ENCODE measurements at places on chromosomes 2 and 18.

DNA sequence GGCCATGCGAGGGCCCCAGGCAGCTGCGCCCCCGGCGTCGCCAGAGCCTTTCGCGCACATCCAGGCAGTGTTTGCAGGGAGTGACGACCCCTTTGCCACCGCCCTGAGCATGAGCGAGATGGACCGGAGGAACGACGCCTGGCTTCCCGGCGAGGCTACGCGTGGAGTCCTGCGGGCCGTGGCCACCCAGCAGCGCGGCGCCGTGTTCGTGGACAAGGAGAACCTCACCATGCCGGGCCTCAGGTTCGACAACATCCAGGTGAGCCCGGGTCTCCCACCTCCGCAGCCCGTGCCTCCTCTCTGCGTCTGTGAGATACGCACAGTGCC, 8.9 kb downstream of the TRAPPC12 start:
- H3K27ac ChIP-seq = no peak overlapping the region

- H3K27ac ChIP-seq = peak overlapping the region; percentile 85
- peaks cover 14% of the 10 kb centered on the region for H3K36me3 ChIP-seq
- H3K4me3 ChIP-seq = peak overlapping the region; percentile 31
- peaks cover 18% of the 10 kb centered on the region for H3K4me1 ChIP-seq
- H3K27me3 ChIP-seq = no peaks in the 10 kb centered on the region
- no peak for DNase-seq
These were observed 14.5 kb downstream of the CLIP4 start for GRCh38 chr2:29129586-29130281.

DNA sequence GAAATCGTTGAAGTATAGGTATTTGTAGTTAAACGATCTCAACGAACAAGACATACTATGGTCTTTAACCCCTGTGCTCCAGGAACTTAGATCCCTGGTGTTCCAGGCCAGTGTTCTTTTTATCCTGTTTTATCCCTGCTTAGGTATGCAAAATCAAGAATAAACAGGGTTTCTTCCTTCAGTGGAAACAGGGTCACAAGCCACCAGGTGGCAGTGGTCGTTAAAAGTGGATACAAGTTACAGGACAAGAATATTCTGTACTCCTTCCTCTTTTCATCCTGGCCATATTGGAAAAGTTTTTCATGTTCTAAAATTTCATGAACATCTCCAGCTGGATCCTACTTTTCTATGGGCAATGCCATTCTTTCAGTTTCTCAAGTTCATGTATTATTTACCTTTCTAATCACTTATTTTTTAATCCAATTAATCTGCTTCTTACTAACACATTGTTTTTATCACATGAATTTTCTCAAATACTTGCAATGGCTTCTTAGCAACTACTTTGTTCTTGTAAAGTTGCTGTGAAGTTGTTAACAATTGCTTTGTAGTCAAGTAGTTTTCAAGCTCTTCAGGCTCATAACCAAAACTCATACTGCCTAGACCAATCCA, 16.4 kb upstream of the HNMT start:
- H3K27me3 ChIP-seq = peaks cover 3% of the 10 kb centered on the region
- no peak overlapping the region for H3K4me3 ChIP-seq
- H3K4me1 ChIP-seq = peaks cover 3% of the 10 kb centered on the region
- no peak overlapping the region for H3K27ac ChIP-seq
- H3K36me3 ChIP-seq = no peaks in the 10 kb centered on the region
- DNase-seq = peak; percentile 47

DNA sequence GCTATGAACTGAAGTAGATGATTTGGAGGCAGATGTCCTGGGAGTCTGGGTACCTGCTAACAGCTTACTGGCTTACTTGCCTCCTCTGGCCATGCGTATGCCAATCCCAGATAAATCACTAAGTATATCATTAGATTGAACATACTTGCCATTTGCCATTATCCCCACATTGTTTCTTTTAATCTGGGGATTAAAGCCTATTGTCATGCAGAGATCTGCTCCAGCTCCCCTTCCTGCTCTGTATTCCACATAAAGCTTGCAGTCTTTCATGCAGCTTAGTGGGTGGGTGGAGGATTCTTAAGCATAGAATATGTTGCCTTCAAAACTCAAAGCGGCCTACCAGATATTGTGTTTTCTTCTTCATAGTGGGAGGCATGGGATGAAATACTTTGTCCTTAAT, 311.8 kb upstream of the MMADHC start:
- H3K4me3 ChIP-seq = no peak overlapping the region
- H3K27ac ChIP-seq = no peak overlapping the region
- no peaks in the 10 kb centered on the region for H3K27me3 ChIP-seq
- H3K36me3 ChIP-seq = no peaks in the 10 kb centered on the region

DNA sequence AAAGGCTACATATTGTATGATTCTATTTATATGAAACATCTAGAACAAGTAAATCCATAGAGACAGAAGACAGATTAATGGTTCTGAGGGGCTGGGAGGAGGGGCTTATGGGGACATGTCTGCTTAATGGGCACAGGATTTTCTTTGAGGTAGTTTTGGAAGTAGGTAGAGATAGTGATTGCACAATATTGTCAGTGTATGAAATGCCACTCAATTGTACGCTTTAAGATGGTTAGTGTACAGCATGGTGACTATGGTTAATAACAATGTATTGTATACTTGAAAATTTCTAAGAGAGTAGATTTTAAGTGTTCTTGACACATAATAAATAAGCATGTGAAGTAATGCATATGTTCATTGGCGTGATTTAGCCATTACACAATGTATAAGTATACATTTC, 68.4 kb downstream of the SP3 start:
- no peak overlapping the region for H3K27ac ChIP-seq
- no peaks in the 10 kb centered on the region for H3K27me3 ChIP-seq
- no peaks in the 10 kb centered on the region for H3K4me1 ChIP-seq
- H3K4me3 ChIP-seq = no peak overlapping the region
- DNase-seq = no peak

DNA sequence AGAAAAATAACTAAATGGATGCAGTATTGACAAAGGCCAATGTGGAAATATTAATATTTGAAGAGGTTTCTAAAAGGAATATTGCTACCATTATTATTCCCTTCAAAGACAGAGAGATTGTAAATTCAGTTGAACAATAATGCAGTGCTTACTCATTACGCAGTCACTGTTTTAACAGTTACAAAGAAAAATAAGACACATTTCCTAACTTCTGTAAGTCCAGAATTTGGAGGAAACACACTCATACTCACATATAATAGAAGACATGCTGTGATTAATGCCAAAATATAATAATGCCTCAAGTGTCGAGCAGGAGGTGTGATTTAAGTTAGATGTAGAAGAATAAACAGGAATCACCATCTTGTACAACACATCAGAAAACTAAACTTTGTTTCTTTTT, 389.2 kb downstream of the FBXO15 start:
- no peak overlapping the region for H3K27ac ChIP-seq
- no peak for DNase-seq
- H3K27me3 ChIP-seq = no peaks in the 10 kb centered on the region
- H3K4me3 ChIP-seq = no peak overlapping the region
- peaks cover 7% of the 10 kb centered on the region for H3K4me1 ChIP-seq
- H3K36me3 ChIP-seq = no peaks in the 10 kb centered on the region

All from astrocyte (in vitro differentiated cells and primary cell).